ENCODE measurements at places on chromosomes 11 and 22.

DNA sequence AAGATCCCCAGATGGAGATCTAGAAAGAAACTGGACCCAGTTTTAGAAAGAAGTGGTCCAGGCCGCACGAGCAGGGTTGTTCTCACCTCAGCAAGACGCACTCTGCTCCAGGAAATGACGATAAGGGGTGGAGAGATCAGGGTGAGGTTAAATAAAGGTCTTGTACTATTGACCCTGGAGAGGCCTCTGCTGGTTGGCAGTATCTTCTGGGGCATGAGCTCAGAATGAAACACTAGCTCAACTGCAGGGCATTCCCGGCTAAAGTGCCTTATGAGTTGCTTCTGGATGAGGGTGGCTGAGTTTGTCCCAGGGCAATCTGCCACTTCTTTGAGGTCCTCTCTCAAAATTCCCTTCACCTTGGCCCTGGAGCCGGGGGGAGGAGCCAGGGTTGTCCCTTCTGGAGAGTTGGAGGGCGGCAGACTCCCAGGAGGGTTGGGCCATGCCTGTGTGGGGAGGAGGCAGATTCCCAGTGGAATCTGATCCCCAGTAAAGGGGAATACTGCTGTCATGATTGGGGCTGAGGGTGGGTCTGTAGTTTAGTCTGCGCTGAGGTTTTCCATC, 10.9 kb downstream of the USP2 start:
- peaks cover 11% of the 10 kb centered on the region for H3K4me1 ChIP-seq
- no peaks in the 10 kb centered on the region for H3K36me3 ChIP-seq
- H3K27me3 ChIP-seq, result peaks cover 12% of the 10 kb centered on the region
- no peak overlapping the region for H3K4me3 ChIP-seq

- no peaks in the 10 kb centered on the region for H3K4me1 ChIP-seq
- no peak overlapping the region for H3K4me3 ChIP-seq
- no peak overlapping the region for H3K27ac ChIP-seq
- no peaks in the 10 kb centered on the region for H3K36me3 ChIP-seq
- no peaks in the 10 kb centered on the region for H3K27me3 ChIP-seq
- no peak for DNase-seq
Measured at GRCh38 chr11:86885311-86885710, 69.9 kb downstream of the FZD4 start.

DNA sequence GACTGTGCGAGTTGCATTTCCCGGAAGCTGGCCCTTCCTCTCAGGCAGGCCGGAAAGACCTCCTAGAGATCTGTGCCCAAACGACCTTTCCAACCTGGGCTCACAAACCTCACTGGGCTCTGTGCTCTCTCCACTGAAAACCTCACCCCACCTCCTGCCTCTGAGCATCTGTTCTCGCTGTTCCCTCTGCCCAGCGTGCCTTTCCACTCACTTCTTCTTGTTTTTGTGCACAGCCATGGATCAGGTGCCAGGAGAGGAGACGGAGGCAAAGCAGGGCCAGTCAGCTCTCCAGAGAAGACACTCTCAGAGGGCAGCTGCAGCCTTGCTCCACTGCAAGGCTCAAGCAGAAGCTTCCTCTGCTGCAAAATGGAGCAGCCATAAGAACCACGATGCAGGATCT, 10.9 kb upstream of the CPT1A start:
- H3K27ac ChIP-seq, result no peak overlapping the region
- H3K4me3 ChIP-seq, result no peak overlapping the region
- no peak for DNase-seq
- peaks cover 14% of the 10 kb centered on the region for H3K4me1 ChIP-seq
- peaks cover 31% of the 10 kb centered on the region for H3K27me3 ChIP-seq
- H3K36me3 ChIP-seq, result no peaks in the 10 kb centered on the region

- no peaks in the 10 kb centered on the region for H3K36me3 ChIP-seq
- no peaks in the 10 kb centered on the region for H3K4me1 ChIP-seq
- no peaks in the 10 kb centered on the region for H3K27me3 ChIP-seq
- no peak for DNase-seq
- H3K27ac ChIP-seq, result no peak overlapping the region
Measured at GRCh38 chr11:30131535-30131934, 99.3 kb upstream of the FSHB start.

DNA sequence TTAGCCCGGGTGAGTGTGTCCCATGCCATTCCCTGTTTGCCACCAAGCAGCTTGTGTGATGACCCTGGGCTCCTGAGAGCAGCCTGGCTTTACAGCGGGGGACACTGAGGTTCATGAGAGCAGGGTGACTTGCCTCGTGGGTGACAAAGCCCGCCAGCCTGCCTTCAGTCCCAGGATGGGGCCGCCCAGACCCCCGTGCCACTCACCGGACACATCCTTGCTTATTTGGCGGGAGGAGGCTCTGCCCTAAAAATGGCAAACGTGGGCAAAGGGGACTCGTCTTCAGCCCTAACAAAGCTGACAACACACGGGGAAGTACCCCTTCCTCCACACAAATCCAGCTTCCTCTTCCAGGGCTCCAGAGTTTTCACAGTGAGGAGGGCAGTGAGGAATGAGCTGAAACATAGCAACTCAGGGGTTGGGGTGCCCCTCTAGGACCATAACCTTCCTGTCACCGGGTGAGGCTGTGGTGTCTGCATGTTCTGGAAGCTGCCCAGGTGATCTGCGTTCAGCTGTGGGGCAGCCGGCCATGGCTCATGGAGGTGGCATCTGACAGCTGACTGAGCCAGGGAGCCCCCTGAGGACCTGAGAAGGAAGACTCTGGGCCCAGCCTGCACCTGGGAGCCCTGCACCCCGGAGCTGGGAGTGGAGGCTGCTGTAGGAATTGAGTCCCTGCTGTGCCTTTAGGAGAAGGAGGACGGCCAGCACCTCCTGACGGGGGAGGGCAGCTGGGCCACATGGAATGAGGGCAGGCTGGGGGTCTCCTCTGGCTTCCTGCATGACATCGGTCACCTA, 16.7 kb downstream of the RIBC2 start:
- H3K27me3 ChIP-seq, result no peaks in the 10 kb centered on the region
- H3K36me3 ChIP-seq, result no peaks in the 10 kb centered on the region
- DNase-seq, result no peak
- no peaks in the 10 kb centered on the region for H3K4me1 ChIP-seq
- no peak overlapping the region for H3K27ac ChIP-seq

GRCh38 chr22:47215851-47216250, 453.4 kb downstream of the TBC1D22A start:
- no peak overlapping the region for H3K27ac ChIP-seq
- DNase-seq, result no peak
- no peaks in the 10 kb centered on the region for H3K4me1 ChIP-seq
- peaks cover 4% of the 10 kb centered on the region for H3K36me3 ChIP-seq
- H3K27me3 ChIP-seq, result no peaks in the 10 kb centered on the region
- no peak overlapping the region for H3K4me3 ChIP-seq

All from GM23338 (cell line).